ENCODE measurements at places on chromosomes 5 and 9. TPM values are rescaled to one million over a fixed set of nuclear protein-coding genes. Genes with fewer than 3 reads are reported as not detected.

DNA sequence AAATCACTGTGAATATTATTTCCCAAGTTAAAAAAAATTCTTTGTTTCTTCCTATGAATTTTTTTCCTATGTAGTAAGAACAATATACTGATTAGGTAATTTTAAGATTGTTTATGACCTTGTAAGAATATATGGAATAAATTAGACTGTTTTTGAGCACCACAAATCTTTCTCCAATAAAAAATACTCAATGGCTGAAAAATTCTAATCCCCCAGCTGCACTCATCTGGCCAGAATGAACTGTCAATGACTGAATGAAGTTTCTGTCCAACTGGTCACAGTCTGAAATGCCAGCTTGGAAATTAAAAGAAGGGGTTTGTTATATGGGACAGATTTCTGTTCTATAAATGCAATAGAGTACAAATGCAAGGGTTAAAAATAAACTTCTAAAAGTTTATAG, 569.5 kb upstream of the SEMA6A start:
- DNase-seq: no peak

GRCh38 chr9:79120941-79121340, 450.8 kb upstream of the TLE4 start:
- no peak for DNase-seq

CARTPT gene
- not detected for polyA plus RNA-seq

- DNase-seq: no peak
Measured at GRCh38 chr5:58116346-58116745, 343.5 kb downstream of the PLK2 start.

GRCh38 chr5:30932273-30933017, 261.0 kb upstream of the CDH6 start:
- DNase-seq: no peak

CAMK2A gene
- 0.09 TPM for polyA plus RNA-seq

GRCh38 chr5:14705556-14705955, 41.0 kb downstream of the OTULIN start:
- DNase-seq: no peak

- no peak for DNase-seq
Measured at GRCh38 chr9:89405826-89406225, 87.5 kb downstream of the SECISBP2 start.

DNA sequence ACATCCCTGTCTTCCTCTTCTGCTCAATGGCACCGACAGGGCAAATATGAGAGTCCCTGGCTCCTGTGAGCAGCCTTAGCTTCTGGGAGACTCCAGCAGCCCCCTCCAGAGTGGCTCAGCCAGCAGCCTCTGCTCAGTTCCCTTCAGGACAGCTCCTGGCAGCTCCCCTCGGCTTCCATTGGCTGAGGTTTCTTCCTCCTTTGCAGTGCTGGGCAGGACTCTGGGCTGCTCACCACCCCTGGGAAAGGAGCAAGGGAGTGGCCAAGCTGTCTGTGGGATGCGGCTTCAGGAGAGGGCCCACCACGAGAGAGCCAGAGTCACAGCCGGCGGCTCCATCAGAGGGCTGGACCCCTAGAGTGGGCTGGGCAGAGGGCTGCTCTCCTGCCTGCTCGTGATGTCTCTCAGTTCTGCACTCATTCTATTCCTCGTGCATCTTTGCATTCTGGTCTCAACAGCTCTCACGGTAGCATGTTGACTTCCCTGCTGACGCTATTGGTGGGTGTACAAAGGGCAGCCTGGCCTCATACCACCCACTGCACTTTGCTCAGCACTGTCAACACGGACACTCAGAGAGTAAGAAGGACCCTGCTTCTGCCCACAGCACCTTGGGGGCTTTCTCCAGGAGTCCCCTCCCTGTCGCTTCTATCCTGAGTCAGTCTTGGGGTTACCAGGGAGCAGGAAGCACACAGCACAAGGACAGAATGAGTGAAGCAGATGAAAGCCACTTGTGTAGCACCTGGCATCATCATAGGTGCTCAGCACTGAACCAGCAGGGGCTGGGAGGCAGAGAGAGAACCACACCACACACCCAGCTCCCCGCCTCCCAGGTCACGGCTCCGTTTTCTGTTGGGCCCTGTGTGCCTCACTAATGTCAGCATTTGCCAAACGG, 80.9 kb upstream of the ALDH1B1 start:
- DNase-seq: no peak

ENTPD2 gene
- not detected for polyA plus RNA-seq

KIF4B gene
- not detected for polyA plus RNA-seq
